Lung (tissue), 17 donors: ENCODE measurements at places on chromosomes 12 and 14. TPM values are rescaled to one million over a fixed set of nuclear protein-coding genes. Genes with fewer than 3 reads are reported as not detected.

GRCh38 chr12:32273712-32274111 lies 125.6 kb upstream of the FGD4 start:
- peak; percentile 69 for DNase-seq
- H3K36me3 ChIP-seq = no peaks in the 10 kb centered on the region
- peaks cover 5% of the 10 kb centered on the region for H3K4me1 ChIP-seq
- no peak overlapping the region for H3K4me3 ChIP-seq

Gene CACNA1C
- total RNA-seq = 11.7 TPM

Gene CLEC2D
- 30.5 TPM for total RNA-seq

- H3K4me1 ChIP-seq = no peaks in the 10 kb centered on the region
- no peaks in the 10 kb centered on the region for H3K27me3 ChIP-seq
- no peaks in the 10 kb centered on the region for H3K36me3 ChIP-seq
Measured at GRCh38 chr14:104912053-104912452, 12.6 kb upstream of the PLD4 start.

GRCh38 chr12:79848339-79848738 lies 86.6 kb downstream of the PPP1R12A start:
- peaks cover 8% of the 10 kb centered on the region for H3K36me3 ChIP-seq
- H3K4me3 ChIP-seq = no peak overlapping the region
- peaks cover 13% of the 10 kb centered on the region for H3K4me1 ChIP-seq
- peak overlapping the region; percentile 60 for H3K27ac ChIP-seq
- peak; percentile 80 for DNase-seq
- H3K27me3 ChIP-seq = no peaks in the 10 kb centered on the region

- no peaks in the 10 kb centered on the region for H3K4me1 ChIP-seq
- no peak overlapping the region for H3K4me3 ChIP-seq
- H3K36me3 ChIP-seq = no peaks in the 10 kb centered on the region
- DNase-seq = no peak
- no peaks in the 10 kb centered on the region for H3K27me3 ChIP-seq
- no peak overlapping the region for H3K27ac ChIP-seq
Measured at GRCh38 chr12:47553266-47553665, 152.6 kb downstream of the RPAP3 start.

Gene IFNG-AS1
- 0.31 TPM for total RNA-seq

GRCh38 chr14:71947947-71948500 lies 15.8 kb downstream of the RGS6 start:
- H3K36me3 ChIP-seq = no peaks in the 10 kb centered on the region
- H3K4me1 ChIP-seq = no peaks in the 10 kb centered on the region
- no peaks in the 10 kb centered on the region for H3K27me3 ChIP-seq
- H3K27ac ChIP-seq = no peak overlapping the region
